RWPE1 (cell line): ENCODE measurements at places on chromosomes 11 and 22.
A peak's percentile ranks its signal among the peaks of the same experiment; 100 is the strongest.

DNA sequence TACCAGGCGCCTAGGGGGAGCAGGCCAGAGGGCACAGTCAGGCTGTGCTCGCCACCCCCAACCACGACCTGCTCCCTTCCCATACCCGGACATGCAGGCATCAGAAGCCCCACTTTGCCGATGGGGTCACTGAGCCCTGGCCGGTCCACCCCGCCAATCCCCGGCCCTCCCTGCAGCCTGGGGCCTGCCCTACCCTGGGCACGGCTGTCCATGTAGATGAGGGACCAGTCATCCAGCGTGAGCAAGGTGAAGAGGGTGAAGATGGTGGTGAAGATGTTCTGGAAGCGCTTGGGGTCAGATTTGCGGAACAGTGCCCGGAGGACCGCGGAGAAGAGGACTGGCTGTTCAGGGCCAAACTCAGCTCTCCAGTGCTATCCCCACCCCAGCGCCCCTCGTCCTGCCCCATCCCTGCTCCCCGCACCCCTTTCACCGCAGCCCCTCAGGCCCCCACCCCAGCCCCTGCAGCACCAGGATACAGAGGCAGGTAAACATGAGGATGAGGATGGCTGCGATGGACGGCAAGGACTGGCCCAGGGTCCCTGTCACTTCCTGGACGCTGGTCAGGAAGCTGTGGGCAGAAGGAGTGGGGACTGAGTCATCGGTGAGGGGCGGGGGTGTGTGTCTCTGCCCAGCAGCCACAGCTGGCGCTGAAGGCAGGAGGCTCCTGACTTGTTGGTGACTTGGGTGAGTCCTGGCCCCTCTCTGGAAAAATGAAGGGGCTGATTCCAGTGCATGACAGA lies 5.5 kb downstream of the CATSPER1 start:
- DNase-seq: peak; percentile 72

DNA sequence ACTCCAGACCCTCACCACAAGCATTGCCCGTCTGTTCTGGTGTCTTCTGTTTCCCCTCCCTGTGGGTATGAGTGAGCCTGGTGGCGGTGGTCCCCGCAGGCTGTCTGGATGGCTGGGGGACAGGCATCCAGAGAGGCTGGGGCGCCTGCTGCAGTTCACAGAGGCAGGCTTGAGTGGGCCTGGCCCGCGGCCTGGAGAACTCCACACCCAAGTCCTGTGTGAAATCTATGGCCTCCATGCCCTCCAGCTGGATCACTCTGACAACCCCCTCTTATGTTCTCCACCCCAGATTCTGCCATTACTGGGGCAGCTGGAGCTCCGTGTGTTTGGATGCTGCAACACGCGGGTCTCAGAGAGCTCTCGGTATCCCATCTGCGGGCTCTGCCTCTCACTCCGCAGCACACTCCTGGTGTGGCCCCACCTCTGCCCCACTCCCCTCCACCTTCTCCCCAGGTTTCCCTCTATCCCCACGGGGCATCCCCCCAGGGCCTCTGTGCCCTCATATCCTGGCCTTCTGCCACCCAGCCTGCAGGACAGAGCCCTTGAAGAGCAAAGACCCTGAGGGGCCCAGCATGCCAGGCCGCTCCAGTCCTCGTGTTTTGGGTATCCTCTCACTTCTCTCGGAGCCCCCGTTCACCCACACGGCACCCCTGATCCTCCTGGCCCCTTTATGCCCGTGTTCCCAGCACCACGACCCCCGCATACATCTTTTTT lies 31.3 kb downstream of the LRRC74B start:
- no peak for DNase-seq

GRCh38 chr11:65157336-65157735 lies 12.7 kb upstream of the SPDYC start:
- DNase-seq: no peak

GRCh38 chr11:104402812-104403521 lies 239.0 kb upstream of the PDGFD start:
- DNase-seq: no peak

- DNase-seq: no peak
Measured at GRCh38 chr11:114847306-114847975, 169.1 kb downstream of the NXPE2 start.

- no peak for DNase-seq
Measured at GRCh38 chr11:121143921-121144320, 42.9 kb downstream of the TECTA start.

DNA sequence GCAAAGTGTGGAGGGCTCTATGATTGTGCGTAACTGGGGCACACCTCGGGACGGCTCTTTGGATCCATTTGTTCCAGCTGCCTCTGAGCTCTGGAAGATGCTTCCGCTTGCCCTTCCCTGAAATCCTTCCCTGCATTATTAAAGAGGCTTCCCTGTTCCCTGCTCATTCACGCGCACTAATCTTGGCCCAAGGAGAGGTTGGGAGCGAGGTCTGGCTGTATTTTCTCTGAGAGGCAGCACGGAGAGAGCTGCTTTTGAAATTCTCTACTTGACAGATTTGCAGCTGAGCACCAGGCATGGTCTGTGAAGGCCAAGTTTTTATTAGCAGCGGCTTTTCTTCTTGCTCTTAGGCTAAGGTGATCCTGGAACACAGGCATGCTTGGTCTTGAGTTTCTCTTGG lies 94.8 kb upstream of the NTM start:
- DNase-seq: no peak

DNA sequence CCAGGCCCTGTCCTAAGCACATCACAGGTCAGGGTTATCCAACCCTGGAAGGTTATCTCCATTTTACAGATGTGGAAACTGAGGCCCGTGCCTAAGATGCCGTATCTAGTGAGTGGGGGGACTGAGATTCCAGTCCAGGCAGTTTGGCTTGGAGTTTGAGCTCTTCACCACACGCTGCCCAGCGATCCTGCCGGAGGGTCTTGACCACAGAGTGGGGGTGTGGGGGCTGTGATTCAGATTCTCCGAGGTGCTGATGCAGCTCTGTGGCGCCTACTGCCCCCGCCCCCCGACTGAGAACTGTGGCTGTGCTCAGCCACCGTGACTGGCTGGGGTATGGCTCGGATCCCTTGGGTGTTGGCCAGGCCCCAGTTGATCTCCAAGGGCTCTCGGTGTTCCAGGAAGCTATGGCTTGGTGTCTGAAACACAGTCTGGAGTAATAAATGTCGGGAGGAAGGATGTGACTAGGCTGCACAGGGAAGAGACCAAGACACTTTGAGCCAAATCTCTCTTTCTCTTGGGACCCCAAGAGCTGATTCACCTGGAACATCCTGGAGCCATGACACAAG lies 60.6 kb upstream of the RASD2 start:
- no peak for DNase-seq

DNA sequence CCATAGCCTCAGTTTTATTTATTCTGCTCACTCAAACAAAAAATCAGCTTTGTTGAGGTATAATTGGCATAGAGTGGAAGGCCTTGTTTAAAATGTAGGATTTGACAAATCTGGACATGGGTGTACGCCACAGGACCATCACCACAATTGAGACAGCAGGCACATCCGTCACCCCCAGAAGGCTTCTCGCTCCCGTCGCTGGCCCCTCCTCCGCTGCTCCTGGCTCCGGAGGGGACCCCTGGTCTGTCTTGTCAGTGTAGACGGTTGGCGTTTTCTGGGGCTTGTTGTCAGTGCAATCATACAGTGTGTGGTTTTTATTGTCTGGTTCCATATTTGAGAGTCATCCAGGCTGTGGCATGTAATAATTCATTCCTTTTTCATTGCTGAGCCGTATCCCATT lies 97.6 kb downstream of the KCNQ1 start:
- no peak for DNase-seq

- no peak for DNase-seq
Measured at GRCh38 chr11:130874955-130875531, 41.2 kb downstream of the SNX19 start.

- DNase-seq: no peak
Measured at GRCh38 chr22:50306753-50307749, at the start of gene PLXNB2. PLXNB2 (minus strand) TSS chr22:50307646; CDS start chr22:50290584, 17,062 bp downstream.

DNA sequence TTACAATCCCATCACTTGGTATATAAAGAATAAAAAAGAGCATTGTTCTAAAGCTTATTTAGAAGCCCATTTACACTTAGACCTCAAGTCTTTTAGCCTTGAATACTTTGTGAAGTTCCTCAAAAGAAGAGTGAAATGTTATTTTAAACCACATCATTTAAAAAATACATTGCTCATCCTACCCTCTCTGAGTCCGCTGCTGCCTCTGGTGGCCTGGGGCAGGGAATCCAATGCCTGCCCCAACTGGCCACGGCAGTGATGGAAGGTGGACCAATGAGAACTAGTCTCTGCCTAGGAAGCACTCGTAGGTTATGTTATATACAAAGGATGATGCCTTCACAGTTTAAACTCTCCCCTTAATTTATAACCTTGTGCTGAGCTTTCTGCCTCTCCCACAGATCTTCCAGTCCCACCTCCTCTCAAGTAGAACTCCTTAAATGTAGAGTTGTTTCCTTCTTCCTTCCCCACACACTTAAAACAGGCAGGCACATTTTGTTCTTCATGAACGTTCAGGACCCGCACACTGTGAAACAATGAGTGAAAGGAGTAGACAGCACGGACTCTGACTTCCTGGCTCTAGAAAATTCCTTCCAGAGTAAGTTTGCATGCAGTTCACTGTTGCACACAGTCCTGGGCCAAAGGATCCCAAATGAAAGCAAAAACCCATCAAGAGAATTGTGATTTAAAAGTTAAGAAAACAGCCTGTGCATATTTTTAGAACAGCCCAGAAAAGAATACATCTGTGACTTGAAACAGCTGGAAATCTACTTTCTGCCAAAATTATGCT lies 167.8 kb downstream of the RRAS2 start:
- DNase-seq: no peak

DNA sequence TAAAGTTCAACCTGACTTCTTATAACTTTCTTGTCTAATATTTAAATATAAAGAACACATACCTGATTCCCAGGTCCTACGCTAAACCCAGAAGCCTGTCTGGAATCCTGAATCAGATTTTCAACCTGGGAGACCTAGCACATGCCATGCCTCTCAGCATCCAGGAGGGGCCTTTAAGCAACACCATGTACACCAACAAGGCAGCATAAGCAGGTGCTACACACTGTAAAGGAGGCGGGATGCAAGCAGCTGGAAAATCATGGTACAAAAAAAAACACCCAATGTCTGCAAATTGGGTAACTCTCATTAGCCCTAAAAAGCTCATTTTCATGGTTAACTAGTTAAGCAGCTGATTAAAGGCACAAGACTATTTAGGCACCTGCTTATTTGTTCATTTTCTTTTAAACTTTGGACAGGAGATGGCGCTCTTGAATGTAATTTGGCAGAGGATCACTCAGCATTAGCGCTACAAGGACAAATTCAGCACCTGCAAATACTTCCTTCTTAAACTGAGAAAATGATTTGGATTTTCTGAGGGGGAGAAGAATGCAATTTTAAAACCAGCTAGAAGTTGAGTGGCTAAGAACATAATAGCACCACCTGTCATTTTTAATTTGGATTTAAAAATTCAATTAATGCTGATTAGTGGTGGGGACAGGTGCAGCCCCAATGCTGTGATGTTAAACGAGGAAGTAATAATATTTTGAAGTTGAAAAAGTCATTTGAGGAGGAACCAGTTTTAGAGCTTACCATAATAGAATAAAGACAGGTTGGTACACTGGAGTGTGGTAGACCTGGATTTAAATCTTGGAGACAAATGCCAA lies 104.0 kb downstream of the FAR1 start:
- peak; percentile 26 for DNase-seq

GRCh38 chr11:81987829-81988472 lies 745.7 kb downstream of the FAM181B start:
- peak; percentile 2 for DNase-seq

GRCh38 chr11:1078191-1078601 lies 3.5 kb downstream of the MUC2 start:
- DNase-seq: no peak

DNA sequence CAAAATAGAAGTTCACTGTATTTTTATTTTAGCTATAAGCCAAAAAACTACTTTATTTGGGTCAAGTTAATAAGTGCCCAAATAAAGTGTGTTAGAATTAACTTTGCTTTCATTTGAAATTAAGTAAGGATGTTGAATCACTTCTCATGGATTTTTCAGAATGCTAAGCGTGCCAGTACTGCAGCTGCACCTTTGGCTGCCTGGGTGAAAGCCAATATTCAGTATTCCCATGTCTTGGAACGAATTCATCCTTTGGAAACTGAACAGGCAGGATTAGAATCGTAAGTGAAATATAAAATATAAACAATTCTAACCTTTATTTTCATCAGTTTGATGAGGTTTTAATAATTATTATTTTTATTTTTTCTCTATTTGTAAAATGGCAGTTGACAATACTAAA lies 113.6 kb downstream of the DYNC2H1 start:
- DNase-seq: no peak

- DNase-seq: no peak
Measured at GRCh38 chr11:83464160-83464944, 178.2 kb upstream of the CCDC90B start.

- no peak for DNase-seq
Measured at GRCh38 chr11:108944471-108945178, 279.8 kb downstream of the DDX10 start.

DNA sequence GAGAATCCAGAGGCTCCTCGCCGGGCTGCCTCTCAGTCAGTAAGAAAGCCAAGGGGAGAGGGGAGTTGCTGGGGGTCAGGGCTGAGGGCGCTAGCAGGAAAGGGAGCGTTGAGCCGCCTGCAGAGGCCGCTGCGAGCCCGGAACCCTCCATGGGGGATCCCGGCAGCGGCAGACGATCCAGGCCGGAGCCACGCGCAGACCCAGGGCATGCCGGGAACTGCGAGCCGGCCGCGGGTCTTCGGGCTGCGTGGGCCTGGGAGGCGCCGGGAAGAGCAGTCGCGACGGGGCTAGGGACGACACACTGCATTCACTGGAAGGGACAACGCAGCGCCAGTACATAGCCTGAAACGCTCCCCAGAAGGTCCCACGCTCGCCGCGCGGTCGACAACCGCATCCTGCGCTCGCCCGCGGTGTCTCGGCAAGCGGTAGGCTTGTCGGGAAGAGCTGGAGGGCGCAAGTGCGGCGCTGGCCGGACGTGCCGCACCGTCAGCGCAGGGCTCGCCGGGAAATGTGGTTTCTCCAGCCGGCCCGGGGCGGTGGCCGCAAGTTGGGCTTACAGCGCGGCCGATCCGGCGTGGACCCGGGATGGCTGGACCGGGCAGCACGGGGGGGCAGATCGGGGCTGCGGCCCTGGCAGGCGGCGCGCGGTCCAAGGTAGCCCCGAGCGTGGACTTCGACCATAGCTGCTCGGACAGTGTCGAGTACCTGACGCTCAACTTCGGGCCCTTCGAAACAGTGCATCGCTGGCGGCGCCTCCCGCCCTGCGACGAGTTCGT lies at the start of gene LZTR1:
Gene LZTR1 (plus strand): TSS at position 511 of the 776 bp plus-strand sequence. CDS start 75 bp downstream, at position 586.
- peak; percentile 66 for DNase-seq

GRCh38 chr22:24727218-24727851 lies 47.2 kb downstream of the PIWIL3 start:
- peak; percentile 75 for DNase-seq

GRCh38 chr11:57778318-57779037 lies 16.9 kb downstream of the CTNND1 start:
- DNase-seq: peak; percentile 91

- DNase-seq: no peak
Measured at GRCh38 chr22:46728470-46728869, 9.6 kb downstream of the CERK start.

- DNase-seq: no peak
Measured at GRCh38 chr11:126978165-126978564, 22.4 kb downstream of the KIRREL3 start.
